ENCODE measurements at places on chromosomes 11 and 22.

- no peak for DNase-seq
- no peaks in the 10 kb centered on the region for H3K27me3 ChIP-seq
- H3K4me1 ChIP-seq: peaks cover 5% of the 10 kb centered on the region
Measured at GRCh38 chr11:46248289-46249102, 29.0 kb upstream of the CREB3L1 start.

GRCh38 chr11:134668796-134669195 lies 256.8 kb upstream of the B3GAT1 start:
- no peak overlapping the region for H3K27ac ChIP-seq
- no peaks in the 10 kb centered on the region for H3K4me1 ChIP-seq
- H3K27me3 ChIP-seq: peaks cover 22% of the 10 kb centered on the region
- no peak overlapping the region for H3K4me3 ChIP-seq

GRCh38 chr22:50576806-50577696 lies 1.2 kb downstream of the CPT1B start:
- no peaks in the 10 kb centered on the region for H3K27me3 ChIP-seq
- DNase-seq: no peak
- no peak overlapping the region for H3K4me3 ChIP-seq
- H3K27ac ChIP-seq: no peak overlapping the region
- peaks cover 11% of the 10 kb centered on the region for H3K4me1 ChIP-seq

DNA sequence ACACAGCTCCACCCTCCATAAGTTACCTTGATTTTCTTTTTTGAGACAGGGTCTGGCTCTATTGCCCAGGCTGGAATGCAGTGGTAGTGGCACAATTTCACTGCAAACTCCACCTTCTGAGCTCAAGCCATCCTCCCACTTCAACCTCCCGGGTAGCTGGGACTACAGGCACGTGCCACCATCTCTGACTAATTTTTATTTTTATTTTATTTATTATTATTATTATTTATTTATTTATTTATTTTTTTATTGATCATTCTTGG lies 9.6 kb downstream of the RPS3 start:
- no peaks in the 10 kb centered on the region for H3K27me3 ChIP-seq
- H3K36me3 ChIP-seq: peaks cover 71% of the 10 kb centered on the region
- H3K4me3 ChIP-seq: no peak overlapping the region

DNA sequence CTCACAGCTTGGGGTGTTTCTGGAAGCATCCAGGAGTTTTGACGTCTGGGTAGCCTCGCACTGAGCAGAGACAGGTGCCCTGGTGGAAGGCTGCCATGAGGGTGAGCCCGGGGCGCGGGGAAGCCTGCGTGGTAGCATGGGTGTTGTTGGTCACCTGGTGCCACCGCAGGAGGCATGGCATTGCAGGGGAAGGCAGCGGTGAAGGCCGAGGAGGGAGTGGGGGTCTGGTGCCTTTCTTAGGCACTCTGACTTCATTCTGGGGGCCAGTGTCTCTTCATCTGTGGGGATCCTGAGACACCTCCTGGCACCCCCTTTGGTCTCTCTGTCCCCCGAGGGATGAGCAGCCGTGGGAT lies 271.2 kb downstream of the TBC1D22A start:
- no peak overlapping the region for H3K4me3 ChIP-seq
- DNase-seq: peak; percentile 34
- H3K27me3 ChIP-seq: no peaks in the 10 kb centered on the region
- H3K27ac ChIP-seq: peak overlapping the region; percentile 85
- peaks cover 20% of the 10 kb centered on the region for H3K4me1 ChIP-seq

- DNase-seq: no peak
- no peaks in the 10 kb centered on the region for H3K27me3 ChIP-seq
- peaks cover 82% of the 10 kb centered on the region for H3K36me3 ChIP-seq
- H3K27ac ChIP-seq: no peak overlapping the region
- no peak overlapping the region for H3K4me3 ChIP-seq
Measured at GRCh38 chr22:37619991-37620390, 11.4 kb downstream of the GGA1 start.

DNA sequence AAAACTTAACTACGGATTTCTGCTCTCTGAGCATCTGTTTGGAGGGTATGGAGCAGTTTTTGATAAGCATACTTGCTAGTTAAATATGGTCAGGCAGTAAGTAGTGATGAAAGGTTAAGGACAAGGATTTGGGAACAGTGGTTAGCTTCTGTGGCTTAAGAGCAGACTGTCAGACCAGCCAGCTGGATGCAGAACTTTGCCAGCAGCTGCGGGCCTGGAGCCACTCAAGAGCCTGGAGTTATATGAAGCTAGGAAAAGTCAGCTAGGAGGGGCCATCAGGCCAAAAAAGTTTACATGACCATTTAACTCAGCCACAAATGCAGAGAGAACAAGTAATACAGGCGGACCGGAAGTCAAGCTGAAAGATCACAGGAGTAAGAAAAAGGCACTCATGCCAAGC lies 1817.7 kb downstream of the LRRC4C start:
- H3K27me3 ChIP-seq: no peaks in the 10 kb centered on the region
- no peaks in the 10 kb centered on the region for H3K36me3 ChIP-seq
- no peak overlapping the region for H3K27ac ChIP-seq
- H3K4me1 ChIP-seq: no peaks in the 10 kb centered on the region
- H3K4me3 ChIP-seq: no peak overlapping the region

DNA sequence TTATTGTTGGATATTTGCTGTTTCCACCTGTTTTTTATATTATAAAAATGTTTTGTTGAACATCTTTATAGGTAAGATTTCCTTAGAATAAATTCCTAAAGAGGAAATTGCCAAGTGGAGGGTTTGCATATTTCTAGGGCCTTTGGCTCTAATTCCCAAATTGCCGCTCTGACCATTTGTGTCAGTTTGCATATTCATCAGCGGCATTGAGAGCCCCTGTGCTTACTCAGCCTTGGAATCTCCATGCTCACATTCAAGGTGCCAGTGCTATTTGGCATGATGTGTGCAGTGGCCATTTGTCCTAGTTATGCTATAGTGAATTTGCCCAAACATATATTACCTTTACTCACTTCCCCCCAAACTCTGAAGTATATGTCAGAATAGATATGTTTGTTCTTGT lies 25.5 kb downstream of the KREMEN1 start:
- H3K36me3 ChIP-seq: peaks cover 22% of the 10 kb centered on the region
- no peak for DNase-seq
- H3K4me1 ChIP-seq: peaks cover 2% of the 10 kb centered on the region
- no peaks in the 10 kb centered on the region for H3K27me3 ChIP-seq
- no peak overlapping the region for H3K4me3 ChIP-seq
- H3K27ac ChIP-seq: no peak overlapping the region

DNA sequence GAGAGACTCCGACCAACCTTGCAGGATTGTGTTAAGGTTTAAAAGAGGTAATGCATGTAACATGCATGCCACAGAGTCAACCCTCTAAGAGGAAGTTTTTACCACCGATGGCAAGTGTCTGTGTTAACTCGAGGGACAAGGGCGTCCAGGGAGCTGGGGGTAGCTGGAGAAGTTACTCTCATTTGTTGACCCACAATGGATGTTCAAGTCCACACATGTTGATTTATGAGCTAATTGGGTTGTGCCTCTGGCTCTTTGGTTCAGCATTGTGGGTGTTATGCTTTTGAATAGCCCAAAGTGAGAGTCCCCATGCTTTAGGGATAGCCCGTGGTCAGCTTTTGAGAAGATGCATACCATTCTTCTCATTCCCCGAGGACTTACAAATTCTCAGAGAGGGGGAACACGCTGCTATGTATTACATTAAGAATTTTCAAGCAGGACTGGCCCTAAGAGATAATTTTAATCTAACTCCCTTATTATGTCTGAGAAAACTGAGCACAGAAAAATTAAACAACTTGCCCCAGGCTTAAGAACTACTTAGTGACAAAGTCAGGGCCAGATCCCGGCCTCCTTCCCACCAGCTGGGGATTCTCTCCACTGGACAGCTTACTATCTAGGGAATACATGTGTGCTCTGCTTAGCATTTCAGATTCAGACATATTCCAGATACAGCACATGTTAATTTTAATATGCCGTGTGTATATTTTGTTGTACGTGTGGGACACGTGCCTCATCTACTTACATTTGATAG lies 5.2 kb upstream of the PLET1 start:
- H3K4me3 ChIP-seq: no peak overlapping the region
- no peaks in the 10 kb centered on the region for H3K27me3 ChIP-seq
- no peaks in the 10 kb centered on the region for H3K36me3 ChIP-seq
- H3K27ac ChIP-seq: no peak overlapping the region
- no peaks in the 10 kb centered on the region for H3K4me1 ChIP-seq
- no peak for DNase-seq

- no peak overlapping the region for H3K27ac ChIP-seq
- peaks cover 17% of the 10 kb centered on the region for H3K36me3 ChIP-seq
- no peak for DNase-seq
- peaks cover 14% of the 10 kb centered on the region for H3K27me3 ChIP-seq
- no peaks in the 10 kb centered on the region for H3K4me1 ChIP-seq
Measured at GRCh38 chr22:44199866-44200265, 19.1 kb downstream of the PARVG start.

DNA sequence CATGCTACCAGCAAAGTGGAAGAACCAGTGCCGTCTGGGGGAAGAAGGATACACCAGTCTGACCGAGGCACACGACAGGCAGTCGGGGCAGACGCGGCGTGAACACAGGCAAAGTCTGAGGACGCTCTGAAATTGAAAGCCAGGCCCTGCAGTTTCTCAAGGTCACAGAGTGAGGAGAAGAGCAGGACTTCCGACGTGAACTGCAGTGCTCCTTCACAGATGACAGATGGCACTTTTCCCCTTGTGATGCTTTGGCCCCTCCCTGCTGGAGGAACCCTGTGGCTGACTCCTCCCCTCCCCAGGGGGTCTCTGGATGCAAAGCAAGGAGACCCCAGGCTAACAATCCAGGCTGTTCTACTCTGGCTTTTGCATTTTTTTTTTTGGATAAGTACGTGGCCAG lies 19.6 kb upstream of the JAM3 start:
- H3K27ac ChIP-seq: no peak overlapping the region
- no peak overlapping the region for H3K4me3 ChIP-seq
- no peaks in the 10 kb centered on the region for H3K36me3 ChIP-seq
- peaks cover 10% of the 10 kb centered on the region for H3K27me3 ChIP-seq

- H3K27ac ChIP-seq: no peak overlapping the region
- no peak for DNase-seq
- peaks cover 5% of the 10 kb centered on the region for H3K27me3 ChIP-seq
- no peaks in the 10 kb centered on the region for H3K4me1 ChIP-seq
Measured at GRCh38 chr11:19327280-19327679, 86.5 kb upstream of the E2F8 start.

All from lower lobe of right lung (tissue), 2 donors.